ENCODE measurements at places on chromosomes 12 and 14.

GRCh38 chr14:92259613-92260357 lies 63.2 kb upstream of the SLC24A4 start:
- DNase-seq, result no peak

- peak; percentile 8 for DNase-seq
These were observed 12.1 kb downstream of the ZFHX2 start for GRCh38 chr14:23539248-23540140.

DNA sequence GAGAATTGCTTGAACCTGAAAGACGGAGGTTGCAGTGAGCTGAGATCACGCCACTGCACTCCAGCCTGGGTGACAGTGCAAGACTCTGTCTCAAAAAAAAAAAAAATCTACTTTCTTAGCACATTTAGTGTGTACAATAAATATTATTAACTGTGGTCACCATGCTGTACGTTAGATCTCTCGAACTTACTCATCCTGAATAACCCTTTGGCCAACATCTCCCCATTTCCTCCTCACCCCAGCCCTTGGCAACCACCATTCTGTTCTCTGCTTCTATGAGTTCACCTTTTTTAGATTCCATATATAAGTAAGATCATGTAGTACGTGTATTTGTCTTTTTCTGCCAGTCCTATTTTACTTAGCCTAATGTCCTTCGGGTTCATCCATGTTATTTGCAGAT lies 13.4 kb downstream of the FUT8 start:
- no peak for DNase-seq

GRCh38 chr14:67668559-67668958 lies 5.9 kb downstream of the VTI1B start:
- no peak for DNase-seq

GRCh38 chr14:69291891-69292561 lies 32.1 kb downstream of the GALNT16 start:
- DNase-seq, result no peak

GRCh38 chr14:101495827-101496775 lies 65.2 kb upstream of the DIO3 start:
- no peak for DNase-seq
